ENCODE measurements at places on chromosomes 4 and X.

- ATAC-seq: peak; percentile 78
These were observed 327.4 kb downstream of the PPP3CA start for GRCh38 chr4:101019941-101020401.

GRCh38 chr4:24914460-24914859 lies 1.6 kb upstream of the CCDC149 start:
- ATAC-seq: no peak

DNA sequence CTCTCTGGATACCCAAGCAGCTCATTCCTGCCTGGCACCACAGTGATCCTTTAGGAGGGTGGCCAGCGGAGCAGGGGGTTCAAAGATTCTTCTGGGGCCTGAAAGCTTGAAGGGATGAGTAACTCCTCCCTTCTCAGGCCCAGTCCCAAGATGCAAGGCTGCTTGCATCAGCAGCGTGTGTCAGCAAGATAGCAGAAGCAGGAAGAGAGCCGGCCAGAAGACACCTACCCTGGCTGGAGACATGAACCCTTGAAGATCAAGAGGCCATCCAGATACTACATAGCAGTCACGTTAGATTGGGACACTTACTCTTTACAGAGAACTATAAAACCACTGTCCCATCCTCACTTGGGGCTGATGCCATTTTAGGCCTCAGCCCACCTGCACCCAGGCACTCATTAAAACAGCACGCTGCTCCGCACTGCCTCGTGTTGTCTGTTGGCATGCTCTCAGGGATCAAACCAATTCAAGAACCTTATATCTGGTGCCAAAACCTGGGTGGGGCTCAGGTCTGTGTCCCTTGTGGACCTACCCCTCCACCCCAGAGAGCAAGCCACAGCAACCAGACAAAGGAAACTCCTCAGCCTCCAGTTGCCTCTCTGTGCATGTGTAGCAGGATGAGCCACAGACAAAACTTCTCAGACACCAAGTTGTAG lies 6.5 kb downstream of the UGT2B17 start:
- ATAC-seq: no peak

- ATAC-seq: no peak
These were observed 31.2 kb downstream of the LRIT3 start for GRCh38 chr4:109879081-109879480.
